ENCODE measurements at places on chromosomes 16 and 17.

- DNase-seq, result no peak
Observed at GRCh38 chr16:87352818-87353217, 30.8 kb downstream of the FBXO31 start.

DNA sequence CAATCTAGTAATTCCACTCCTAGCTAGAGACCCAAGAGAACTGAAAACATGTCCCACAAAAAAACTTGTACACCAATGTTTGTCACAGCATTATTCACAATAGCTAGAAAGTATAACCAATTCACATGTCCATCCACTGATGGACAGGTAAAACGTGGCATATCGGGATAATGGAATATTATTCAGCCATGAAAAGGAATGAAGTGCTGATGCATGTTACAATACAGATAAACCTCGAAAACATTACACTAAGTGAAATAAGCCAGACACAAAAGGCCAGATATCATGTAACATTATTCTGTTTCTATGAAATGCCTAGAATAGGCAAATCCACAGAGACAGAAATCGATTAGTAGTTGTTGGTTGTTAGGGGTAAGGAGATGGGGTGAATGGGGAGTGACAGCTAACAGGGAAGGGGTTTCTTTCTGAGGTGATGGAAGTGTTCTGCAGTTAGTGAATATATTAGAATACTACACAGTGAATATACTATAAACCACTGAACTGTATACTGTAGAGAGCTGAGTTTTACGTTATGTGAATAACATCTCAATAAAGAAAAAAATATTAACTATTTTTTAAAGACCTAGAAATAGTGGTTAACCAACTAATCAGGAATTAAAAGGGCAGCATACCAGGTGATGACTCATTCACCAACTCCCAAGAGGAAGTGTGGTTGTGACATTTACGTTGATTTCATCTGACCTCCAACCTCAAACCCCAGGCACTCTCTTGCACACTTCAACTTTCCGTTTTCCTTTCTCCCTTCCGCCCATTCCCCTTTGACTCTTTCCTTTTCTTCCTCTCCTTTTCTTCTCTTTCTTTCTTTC is 48.6 kb downstream of the GAS7 start:
- DNase-seq, result no peak

- DNase-seq, result no peak
Observed at GRCh38 chr17:18318117-18318516, 3.0 kb downstream of the SMCR8 start.

DNA sequence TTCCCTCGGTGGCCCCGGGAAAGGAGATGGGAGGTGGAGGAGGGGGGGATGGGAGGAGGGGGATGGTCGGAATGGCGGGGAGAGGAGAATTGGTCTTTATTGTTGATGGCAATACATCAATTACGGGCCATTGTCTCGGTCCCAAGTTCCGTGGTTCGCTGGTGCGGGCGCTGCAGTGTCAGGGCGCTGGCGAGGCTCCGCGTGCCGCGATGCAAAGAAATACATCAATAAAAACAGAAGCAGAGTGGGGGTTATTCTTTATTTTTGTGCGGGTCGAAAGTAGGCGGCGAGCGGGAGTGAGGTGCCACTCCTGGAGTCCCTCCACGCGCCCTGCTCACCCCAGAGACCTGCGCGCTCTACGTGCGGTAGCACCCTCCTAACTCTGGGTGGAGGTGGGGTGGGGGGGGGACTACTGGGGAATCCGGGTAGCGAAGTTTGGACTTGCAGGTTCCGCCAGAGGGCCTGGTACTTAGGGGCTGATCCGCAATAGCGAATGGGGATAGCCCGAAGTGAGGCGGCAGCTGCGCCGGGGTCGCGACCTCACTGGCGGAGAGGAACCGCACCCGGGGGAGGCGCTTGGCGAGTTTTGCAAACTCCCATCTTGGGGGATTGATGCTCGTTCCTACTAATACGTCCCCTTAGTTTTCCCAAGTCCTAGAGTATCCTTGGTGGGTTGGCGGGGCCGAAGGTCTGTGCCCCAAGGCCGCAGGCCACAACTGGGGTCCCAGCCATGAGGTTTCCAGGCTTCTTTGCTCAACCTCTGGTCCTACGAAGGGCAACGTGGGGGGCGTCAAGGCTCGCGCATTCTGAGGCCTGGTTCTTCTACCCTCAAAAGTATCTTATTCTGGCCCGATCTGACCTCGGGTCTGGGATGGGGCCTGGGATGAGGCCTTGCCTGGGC is 3.5 kb upstream of the SALL1 start:
- DNase-seq, result no peak

DNA sequence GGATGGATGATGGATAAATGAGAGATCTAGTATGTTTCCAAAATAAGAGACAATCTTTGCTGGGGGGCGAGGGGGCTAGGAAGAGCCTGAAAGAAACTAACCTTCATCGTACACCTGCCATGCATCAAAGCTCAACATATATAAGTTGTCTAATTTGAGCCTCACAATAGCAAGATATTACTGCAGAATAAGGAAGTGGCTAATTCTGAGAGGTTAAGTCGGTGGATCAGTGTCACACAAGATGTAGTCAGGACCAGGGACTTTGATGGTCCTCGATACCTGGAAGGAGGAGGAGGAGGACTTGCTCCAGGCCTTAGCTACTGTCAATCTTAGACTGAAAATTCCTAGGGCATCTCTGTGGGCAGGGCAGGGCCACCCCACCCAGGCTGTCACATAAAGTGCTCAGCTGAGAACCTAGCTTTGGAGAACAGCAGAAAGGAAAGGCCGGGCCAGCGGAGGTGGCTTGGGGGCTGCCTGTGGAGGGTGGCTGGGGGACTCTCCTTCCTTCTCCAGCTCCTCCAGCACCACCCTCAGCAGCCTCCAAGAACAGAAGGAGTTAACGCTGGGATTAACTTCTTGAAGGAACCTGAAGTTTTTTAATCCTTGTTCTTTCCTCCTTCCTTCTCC is 460 bp upstream of the SLC13A2 start:
- DNase-seq, result peak; percentile 34

- DNase-seq, result no peak
Observed at GRCh38 chr16:70743791-70744190, 57.2 kb downstream of the VAC14 start.

DNA sequence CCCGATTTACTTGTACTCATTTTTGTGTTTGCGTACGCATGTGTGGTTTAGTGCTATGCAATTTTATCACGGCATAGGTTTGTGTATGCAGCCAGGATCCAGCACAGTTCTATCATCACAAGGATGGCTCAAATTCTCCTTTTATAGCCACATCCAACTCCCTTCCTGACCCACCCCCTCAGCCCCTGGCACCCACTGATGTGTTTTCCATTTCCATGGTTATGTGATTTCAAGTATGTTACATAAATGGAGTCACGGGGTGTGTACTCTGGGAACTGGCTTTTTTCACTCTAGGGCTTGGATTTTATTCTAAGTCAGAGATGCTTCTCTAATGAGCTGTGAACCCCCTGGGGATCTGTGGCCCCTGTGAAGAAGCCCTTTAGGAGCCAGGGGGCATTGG is 16.8 kb downstream of the IL4R start:
- no peak for DNase-seq

DNA sequence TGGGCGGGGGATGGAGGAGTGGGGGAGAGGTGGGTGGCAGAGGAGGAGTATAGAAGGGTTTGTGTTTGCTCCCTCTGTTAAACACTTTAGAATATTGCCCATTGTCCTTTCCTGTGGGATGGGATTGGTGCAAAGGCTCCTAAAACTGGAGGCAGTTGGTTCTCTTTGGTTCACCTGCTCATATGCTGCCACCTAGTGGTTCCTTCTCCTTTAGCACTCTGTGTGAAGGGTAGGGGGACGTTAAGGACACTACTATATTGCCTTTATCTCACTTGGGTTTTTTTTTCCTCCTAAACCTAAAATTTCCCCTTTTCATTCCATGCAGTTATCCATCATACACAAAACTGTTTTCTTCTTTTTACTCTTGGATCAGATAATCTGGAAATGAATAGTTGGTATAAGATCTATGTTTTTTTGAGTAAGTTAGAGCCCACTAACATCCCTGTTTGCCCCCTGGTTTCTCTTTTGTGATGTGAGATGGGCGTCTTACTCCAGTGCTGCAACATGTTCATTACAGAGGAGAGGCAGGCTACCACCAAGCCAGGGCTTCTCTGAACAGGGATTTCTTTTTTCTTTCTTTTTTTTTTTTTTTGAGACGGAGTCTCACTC is 23.8 kb downstream of the SNX11 start:
- peak; percentile 89 for DNase-seq

Measured in Caco-2 (cell line).